ENCODE measurements at places on chromosomes 2 and 18.

DNA sequence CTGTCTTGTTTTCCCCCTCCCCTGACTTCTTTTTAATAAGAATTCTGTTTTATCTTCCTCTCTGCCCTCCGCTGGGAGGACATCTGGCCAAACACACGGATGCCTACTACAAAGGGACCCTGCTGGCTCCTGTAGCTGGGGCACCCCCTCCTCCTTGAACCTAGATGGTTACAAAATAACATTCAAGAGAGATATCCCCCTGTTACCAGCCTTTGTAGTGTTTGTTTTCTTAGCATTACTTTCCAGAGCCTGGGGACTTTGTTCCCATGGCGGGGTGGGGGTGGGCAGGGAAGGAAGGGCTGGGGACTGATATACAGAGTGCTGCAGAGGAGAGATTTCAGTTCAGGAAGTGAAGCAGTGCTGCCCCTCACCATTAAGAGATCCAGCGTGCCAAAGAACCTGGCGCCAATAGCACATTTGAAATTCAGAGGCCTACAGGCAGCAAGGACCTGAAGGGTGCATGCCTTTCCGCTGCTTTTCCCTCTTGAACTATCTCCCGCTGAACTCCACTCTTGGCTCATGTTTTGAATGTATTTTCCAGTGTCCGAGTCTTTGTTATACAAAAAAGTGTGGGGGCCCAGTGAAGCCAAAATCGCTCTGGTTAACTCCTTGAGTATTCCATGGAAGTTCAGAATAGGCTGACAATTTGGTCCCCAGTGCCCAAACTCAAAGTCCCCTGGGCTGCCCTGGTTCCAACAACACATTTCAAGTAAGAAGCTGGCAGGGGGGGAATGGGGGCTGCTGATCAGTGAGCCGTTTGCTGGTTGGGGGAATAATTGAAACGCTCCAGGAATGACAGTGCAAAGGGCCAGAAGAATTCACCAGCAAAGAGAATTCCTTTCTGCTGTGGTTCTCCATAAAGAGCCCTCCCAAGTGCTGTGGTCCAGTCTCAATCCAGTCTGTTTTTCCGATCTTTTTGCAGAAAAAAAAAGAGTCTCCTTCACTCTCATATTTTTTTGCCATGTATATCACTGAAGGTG, 94.8 kb upstream of the THOC1 start:
- no peak for DNase-seq

GRCh38 chr18:54086046-54086802, 138.2 kb downstream of the MBD2 start:
- no peak for DNase-seq

DNA sequence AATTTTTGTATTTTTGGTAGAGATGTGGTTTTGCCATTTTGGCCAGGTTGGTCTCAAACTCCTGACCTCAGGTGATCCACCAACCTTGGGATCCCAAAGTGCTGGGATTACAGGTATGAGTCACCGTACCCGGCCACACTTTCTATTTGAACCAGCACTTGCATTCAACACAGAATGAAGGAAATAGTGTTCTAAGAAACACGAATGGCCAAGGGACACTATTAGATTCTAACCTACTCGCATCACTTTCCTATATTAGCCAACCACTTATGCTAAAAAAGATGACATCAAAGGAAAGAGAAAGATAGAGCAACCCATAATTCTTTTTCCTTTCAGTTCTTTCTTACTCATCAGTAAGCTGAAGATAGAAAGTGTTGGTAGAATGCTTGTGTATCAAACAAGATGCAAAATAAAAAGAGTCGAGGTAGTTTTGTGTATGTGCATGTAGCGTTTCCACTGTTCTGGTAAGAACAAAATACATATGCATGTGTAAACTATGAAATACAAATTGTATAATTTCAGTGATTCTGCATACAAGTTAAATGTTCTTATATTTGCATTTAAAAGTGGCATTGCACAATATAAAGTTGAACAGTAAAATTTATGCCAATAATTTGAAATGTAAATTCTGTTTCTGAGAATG, 247.6 kb downstream of the CDCA7 start:
- no peak for DNase-seq

DNA sequence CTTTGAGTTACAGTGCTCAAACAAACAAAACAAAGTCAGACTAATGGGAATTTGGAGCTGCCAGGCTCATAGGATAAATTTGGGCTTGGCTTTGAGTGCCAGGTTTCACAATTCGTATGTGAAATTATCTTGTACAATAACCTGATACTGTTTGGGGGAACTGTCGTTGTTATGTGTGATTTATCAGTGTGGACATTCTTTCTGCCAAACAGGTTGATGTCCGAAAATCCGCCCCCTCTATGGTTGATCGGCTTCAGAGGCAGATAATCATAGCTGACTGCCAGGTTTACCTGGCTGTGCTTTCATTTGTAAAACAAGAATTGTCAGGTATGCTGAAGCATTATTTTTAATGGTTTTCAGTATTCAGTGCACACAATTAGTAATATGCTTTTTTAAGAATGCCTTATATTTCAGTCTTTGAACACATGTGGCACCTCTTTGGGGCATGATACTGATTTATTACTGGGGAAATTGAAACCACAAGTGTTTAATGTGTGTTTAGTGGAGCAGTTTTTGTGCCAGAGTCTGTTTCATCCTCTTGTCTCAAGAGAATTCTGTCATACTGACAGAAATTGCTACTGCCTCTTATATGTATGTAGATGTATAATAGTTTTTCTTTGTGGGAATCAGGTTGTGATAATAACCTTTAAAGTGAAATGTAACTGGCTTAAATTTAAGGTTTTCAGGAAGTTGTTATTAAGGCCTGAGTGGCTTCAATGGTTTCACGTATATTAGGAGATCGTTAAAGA, 54.6 kb downstream of the TTC39C start:
- DNase-seq, result no peak

GRCh38 chr2:212921061-212921460, 230.4 kb downstream of the IKZF2 start:
- no peak for DNase-seq

GRCh38 chr2:121510857-121511256, 19.8 kb upstream of the RNU4ATAC start:
- DNase-seq, result no peak

DNA sequence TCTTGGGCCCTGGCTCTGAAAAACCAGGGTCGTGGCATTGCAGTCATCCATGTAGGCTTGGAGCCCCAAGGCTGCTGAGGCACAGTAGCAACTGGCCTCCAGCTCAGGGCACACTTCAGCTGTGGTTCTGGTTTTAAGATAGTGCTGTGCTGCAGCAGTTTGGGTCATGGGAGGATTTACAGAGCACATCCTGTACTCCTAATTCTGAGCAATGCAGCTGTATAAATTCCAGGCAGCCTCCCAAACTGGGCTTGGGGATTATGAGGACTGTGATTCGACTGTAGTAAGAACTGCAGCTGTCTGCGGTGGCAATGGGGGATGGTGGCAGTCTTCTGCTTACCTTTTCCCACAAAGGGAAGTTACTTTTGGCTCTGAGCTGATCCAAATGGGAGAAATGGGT, 536.3 kb upstream of the GCFC2 start:
- no peak for DNase-seq

GRCh38 chr18:76380127-76380729, 114.8 kb downstream of the ZNF516 start:
- DNase-seq, result no peak

- DNase-seq, result no peak
Observed at GRCh38 chr18:9822587-9823185, 63.1 kb upstream of the TXNDC2 start.
